Cerebellar nuclear complex (tissue), 1 donor: ENCODE measurements at places on chromosomes 1 and 21.

GRCh38 chr1:167121375-167122120 is 27.7 kb downstream of the STYXL2 start:
- no peak for DNase-seq

- no peak for DNase-seq
These were observed 43.4 kb downstream of the NMNAT2 start for GRCh38 chr1:183374825-183375224.

- no peak for DNase-seq
These were observed 23.2 kb upstream of the SLC30A1 start for GRCh38 chr1:211601982-211602670.

DNA sequence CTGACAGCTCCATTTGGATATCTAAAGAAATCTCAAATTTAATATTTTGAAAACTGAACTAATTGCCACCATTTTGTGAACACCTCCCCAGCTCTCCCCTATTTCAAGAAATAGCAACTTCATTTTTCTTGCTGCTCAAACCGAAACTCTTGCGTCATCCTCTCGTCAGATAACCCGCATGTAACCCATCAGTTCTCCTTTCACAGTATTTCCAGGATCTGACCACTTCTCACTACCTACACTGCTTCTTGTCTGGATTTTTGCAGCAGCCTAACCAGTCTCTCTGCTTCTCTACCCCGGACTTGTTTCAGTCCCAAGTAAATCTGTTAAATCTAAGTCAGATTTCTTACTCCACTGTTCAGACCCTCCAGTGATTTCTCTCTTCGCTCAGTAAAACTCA is 75.6 kb downstream of the MTR start:
- no peak for DNase-seq

- no peak for DNase-seq
These were observed 2.6 kb downstream of the PUM1 start for GRCh38 chr1:31062867-31063380.

DNA sequence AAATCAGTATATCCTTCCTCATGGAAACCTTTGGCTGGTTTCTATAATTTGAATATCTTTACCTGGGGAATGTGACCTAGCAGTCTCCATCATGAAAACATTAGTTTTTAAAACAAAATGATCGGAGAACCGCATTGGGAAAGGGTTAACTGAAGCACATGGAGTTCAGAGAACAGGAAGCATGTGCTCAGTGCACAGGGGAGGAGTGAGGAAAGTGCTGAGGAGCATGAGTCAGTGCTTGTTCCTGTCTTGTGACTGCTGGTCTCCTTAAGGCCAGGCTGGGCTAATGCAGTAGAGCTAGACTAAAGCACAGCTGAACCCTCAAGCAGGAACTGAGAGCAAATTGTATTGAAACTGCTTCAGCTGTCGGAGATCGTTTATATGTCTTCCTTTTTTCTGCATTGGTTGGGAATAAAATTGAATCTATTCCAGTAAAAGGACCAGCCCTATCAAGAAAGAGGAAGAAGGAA is 5.8 kb downstream of the IFI16 start:
- no peak for DNase-seq

DNA sequence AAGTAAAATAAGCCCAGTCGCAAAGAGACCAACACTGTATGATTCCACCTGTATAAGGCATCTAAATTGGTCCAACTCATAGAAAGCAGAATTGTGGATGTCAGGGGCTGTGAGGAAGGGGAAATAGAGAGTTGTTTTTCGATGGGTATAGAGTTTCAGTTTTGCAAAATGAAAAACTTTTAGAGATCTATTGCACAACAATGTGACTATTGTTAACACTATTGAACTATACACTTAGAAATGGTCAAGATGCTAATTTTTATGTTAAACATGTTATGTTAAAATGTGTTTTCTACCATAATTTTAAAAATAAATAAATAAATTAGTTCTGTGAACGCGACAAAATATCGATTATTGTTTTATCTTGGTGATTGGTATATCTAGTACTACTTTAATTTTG is 192.4 kb downstream of the PTGER3 start:
- no peak for DNase-seq

DNA sequence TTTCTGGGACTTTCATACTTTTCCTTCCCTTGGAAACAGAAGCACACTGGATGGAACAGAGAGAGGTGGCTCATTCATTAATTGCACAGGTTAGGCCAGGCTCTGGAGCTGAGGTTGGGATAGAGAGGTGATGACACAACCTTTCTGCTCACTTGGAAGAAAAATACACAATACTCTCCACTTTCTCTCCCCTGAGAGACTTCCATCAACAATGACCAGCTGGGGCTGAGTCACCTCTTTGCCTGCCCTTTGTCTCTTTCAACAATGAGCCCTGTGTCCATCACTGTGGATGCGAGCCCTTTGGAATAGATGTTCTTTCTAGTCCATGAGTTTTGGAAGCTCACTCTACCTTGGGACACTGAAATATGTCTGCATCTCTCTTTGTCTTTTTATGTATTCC is 43.1 kb downstream of the ATP2B4 start:
- no peak for DNase-seq

GRCh38 chr21:32728848-32729247 is 1.0 kb upstream of the SYNJ1 start:
- DNase-seq: no peak

GRCh38 chr1:55375617-55376258 is 160.6 kb upstream of the USP24 start:
- DNase-seq: no peak

DNA sequence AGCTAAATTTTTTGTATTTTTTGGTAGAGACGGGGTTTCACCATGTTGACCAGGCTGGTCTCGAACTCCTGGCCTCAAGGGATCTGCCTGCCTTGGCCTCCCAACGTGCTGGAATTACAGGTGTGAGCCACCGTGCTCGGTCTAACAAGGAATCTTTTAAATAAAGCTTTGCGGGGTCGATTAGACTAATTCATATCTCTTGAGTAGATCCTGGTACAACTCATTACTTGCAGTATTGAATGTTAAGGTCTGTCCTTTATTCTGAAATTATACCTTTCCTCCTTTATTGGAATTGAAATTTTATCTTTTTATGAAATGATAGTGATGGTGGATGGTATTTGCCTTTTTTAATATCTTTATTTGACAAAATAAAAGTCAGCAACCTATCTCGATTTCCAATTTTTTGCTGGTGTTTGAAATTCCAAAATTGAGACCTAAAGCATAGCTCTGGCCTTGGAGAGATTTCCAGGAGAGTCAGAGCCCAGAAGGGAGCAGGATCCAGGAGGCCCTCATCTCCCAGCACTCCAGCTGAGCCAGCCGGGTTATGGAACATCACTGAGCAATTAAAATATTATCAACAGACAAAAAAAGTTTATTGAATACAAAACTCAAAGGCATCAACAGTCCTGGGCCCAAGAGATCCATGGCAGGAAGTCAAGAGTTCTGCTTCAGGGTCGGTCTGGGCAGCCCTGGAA is 4.7 kb downstream of the S100A2 start:
- no peak for DNase-seq

GRCh38 chr1:4584449-4584848 is 70.0 kb upstream of the AJAP1 start:
- no peak for DNase-seq

DNA sequence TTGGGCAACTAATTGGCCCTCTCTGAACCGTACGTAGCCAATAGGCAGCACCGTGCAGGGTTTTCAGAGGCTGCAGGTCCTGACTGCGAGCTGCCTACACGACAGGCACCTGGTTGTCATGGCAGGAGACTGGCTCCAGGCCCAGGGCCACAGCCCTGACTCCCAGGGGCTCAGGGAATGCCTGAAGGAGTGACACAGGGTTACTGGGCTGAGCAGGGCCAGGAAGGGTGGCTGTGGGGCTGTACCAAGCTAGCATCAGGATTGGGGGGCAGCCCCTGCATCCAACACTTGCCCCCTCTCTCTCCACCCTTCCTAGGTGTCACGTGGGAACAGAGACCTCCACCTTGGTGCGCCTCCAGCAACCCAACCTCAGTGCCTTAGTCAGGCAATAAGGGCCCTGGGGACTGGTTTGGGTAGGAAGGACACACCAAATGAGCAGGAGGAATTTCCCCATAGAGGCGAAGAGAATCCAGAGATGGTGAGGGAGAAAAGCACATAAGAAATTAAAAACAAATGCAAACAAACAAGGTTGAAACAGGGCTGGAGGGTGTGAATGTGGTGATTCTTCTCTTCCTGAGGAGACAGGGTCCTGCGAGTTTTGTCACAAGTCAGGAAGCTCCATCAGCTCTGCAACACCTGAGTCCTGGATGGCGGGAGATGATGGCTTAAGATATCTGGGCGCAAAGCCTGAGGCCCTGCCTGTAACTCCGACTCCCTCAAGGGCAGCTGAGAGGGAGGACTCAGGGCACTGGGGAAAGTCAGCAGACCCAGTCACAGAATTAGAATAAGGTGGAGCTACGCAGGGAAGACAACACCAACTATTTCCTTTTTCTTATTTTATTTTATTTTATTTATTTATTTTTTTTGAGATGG is 19.7 kb upstream of the RNU1-4 start:
- DNase-seq: no peak

GRCh38 chr1:15207829-15208429 is 39.1 kb upstream of the FHAD1 start:
- DNase-seq: no peak

DNA sequence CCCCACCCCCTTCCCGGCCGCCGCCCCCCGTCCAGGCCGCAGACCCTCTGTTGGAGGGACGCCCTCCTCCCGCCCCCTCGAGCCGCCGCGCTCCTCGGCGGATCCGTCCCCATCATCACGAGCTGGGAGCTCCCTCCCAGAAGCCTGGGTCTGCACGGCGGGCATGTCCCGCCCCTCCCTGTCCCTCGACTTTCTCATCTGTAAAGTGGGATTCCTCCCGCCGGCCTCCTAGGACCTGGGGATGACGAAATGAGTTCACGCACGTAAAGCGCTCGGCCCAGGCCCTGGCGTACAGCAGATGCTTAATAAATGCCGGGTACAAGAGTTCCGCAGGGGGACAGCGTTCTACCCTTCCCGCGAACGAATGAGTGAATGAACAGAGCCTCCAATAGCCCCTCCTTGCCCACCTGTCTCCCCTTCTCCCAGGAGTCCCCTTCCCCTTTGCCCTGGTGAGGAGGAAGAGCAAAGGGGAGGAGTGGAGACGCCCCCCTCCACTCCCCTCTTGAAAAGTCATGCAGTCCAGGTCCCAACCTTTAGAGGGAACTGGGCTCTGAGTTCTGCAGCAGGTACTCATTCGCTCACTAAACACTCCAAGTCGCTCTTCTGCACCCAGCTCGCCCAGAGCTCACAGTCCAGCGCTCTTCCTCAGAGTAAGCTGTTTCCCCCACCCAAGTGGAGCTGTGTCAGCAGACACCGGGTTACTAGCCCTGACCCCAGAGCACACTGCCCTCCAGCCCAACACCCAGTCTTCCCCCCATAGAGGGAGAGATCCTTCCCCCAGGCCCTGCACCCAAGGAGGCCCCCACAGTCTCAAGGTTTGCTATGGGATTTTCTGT is 16.8 kb downstream of the RAP1GAP start:
- no peak for DNase-seq

GRCh38 chr1:28246427-28246832 is 10.5 kb downstream of the ATP5IF1 start:
- no peak for DNase-seq
